Fibroblast of villous mesenchyme (primary cell): ENCODE measurements at places on chromosomes 5 and 9.

DNA sequence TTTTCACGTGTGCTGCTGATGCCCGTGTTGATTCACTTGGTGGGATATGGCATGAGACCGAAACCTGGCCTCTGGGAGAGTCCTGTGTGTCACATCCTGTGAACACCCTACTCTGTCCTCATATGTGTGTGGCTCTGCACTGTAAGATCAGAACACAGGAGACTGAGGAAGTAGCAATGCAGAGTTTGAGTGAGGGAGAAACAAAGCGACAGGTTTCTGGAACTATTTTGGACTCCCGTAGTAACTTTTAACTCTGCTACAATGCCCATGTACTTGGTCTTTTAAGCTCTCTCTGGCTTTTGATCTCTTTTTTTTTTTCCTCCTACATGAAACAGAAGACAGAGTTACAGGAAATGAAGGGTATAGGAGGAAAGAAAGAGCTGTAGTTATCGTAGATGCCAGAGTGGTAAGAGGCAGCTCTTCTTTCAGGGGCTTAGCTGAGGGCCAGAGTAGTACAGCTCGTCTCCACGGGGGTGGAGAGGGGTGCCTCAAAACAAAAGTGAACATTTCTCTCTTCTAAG is 26.6 kb downstream of the GRAMD2B start:
- peak; percentile 63 for DNase-seq

DNA sequence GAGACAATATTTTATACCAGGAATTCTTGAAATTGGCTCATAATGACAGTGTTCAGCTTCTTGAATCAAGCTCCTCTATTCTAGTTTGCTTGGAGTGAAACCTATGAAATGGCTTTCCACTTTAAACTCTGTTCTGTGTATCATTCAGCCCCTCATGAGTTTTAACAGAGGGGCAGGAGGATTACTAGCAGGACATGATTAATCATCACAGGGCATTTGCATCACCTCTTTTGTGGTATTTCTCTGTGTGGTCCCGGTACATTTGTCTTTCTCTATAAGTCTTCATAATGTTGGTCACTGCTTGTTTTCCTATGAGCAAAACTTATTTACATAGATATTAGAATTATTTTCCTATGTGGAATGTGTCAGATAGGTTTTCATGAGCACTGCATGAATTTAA is 21.2 kb downstream of the CAST start:
- peak; percentile 12 for DNase-seq

- peak; percentile 44 for DNase-seq
Observed at GRCh38 chr5:147509041-147509709, 693 bp downstream of the DPYSL3 start.

- peak; percentile 31 for DNase-seq
Observed at GRCh38 chr5:44365345-44365744, 23.9 kb downstream of the FGF10 start.

DNA sequence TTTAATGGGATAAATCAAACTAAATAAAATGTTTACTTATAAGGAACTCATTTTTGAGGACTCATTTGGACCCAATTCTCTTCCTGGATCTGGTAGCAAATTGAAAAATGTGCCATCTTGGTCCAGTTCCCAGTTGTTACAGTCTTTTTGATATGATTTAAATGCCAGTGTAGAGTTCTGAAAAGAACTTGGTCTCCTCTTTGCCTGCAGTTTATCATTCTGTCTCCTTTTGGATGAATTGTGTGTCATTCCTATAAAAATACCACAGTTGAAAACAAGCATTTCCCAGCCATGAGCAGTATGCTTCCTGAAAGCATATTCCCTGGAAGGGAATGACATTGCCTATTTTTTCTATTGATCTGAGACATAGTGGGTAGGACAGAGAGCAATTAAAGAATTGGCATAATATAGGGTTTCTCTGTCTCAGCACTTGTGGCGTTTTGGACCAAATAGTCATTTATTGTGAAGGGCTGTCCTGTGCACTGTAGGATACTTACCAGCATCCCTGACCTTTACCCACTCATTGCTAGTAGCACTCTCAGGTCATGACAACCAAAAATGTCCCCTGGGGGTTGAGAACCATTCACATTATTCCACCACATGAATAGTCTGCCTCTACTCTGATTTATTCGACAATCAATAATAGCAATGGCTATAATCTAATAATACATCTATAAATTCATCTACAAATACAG is 181.8 kb downstream of the NXNL2 start:
- peak; percentile 26 for DNase-seq

DNA sequence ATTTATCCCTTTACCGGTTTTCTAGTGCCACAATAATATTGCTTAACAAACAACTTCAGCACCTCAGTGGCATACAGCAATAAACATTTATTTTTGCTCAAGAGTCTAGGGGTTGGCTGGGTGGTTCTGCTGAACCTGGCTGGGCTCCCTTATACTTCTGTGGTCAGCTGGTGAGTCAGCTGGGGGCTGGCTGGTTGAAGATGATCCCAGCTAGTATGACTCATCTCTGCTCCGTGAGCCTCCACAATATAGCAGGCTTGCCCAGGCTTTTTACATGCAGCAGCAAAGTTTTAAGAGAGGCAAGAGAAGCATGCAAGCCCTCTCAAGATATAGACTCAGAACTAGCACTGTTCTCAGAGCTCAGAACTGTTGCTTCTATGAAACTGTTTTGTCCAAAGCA is 523.5 kb upstream of the CLINT1 start:
- DNase-seq, result peak; percentile 95

GRCh38 chr5:144024545-144024944 is 145.9 kb downstream of the YIPF5 start:
- DNase-seq, result peak; percentile 50

DNA sequence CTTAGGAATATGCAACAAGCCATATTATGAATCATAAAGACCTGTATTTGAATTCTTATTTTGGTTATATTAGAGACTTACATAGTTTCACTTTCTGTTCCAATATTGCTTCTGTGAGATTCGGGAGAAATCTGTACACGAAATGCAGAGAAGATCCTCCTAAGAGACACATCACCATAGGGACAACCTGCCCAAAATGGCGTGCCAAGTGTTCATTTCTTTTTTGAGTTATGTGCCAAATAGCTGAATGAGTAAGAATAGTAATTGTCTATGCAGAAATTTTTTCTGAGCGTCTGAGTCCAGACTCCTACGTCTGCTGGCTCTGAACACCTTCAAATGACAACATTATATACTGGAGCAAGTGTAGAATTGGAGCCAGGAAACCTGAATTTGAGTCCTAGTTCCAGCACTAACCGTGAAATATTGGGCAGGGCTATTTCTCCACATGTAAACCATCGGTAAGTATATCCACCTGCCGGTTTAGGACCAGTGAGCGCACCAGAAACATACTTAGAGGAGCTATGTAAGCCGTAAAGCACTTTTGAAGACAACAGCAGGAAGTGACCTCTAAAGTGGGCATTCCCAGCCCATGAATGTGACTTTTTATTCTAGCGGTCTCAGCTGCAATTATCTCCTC is 163.9 kb upstream of the DMRT1 start:
- peak; percentile 34 for DNase-seq

- DNase-seq, result no peak
Observed at GRCh38 chr5:68041293-68041692, 174.3 kb upstream of the PIK3R1 start.

- DNase-seq, result no peak
Observed at GRCh38 chr9:135410831-135411473, 68.6 kb upstream of the PPP1R26 start.

GRCh38 chr5:121967187-121967586 is 5.4 kb downstream of the SRFBP1 start:
- DNase-seq, result peak; percentile 71

GRCh38 chr9:128405077-128405779 is 15.4 kb upstream of the CERCAM start:
- no peak for DNase-seq

DNA sequence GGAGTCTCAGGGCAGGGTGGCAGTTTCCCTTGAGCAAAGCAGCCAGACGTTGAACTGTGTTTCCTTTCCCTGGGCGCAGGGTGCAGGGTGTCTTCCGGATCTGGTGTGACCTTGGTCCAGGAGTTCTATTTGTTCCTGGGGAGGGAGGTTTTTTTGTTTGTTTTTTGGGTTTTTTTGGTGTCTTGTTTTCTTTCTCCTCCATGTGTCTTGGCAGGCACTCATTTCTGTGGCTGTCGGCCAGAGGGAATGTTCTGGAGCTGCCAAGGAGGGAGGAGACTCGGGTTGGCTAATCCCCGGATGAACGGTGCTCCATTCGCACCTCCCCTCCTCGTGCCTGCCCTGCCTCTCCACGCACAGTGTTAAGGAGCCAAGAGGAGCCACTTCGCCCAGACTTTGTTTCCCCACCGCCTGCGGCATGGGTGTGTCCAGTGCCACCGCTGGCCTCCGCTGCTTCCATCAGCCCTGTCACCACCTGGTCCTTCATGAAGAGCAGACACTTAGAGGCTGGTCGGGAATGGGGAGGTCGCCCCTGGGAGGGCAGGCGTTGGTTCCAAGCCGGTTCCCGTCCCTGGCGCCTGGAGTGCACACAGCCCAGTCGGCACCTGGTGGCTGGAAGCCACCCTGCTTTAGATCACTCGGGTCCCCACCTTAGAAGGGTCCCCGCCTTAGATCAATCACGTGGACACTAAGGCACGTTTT is 3.5 kb upstream of the PHYHD1 start:
- peak; percentile 90 for DNase-seq

- no peak for DNase-seq
Observed at GRCh38 chr5:122770477-122770876, 4.4 kb upstream of the SNX2 start.

GRCh38 chr5:158514986-158515359 is 584.7 kb downstream of the EBF1 start:
- no peak for DNase-seq

- DNase-seq, result no peak
Observed at GRCh38 chr9:127090341-127090985, 32.0 kb downstream of the ANGPTL2 start.

DNA sequence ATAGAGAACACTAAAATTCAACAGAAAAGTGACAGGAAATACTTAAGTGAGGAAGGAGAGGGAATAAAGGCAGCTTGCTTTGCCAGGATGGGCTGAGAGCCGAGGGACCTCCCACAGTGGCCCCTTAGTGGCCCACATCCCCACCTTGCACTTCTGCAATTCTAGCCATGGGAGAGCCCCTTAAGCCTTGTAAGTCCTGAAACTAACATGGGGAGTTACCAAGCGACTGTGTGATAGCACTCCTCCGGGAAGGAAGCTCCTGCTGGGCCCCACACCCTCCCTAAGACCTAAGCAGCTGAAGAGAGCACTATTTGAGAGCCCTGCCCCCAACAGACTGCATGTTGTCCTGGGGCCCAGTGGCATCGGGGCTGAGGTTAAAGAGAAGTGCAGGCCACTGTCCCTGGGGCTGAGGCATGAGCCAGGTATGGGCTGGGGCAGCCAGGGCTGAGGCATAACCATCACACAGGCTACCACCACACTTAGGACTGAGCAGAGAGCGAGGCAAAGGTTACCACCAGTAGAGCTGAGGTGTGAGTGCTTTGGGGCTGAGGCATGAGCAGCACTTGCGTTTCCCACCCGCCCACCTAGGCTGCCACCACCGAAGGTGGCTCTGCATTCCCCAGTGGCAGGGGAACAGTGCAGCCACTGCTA is 301.8 kb upstream of the TRPC7 start:
- no peak for DNase-seq

DNA sequence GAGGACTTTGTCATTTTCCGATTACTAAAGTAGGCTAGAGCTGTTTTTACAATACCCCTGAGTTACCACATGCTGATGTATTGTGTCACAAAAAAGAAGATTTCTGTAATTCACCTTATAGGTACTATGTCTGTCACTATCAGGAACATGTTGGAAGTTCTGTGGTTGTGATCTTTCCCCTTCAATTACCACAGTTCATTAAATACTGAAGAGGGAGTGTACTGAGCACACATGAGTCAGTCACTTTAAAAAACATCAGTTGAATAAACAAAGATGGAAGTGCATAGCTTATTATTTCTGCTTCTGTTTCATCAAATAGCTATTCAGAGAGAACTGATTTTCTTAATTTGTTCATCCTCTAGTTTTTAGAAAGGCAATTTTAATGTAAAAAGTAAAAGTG is 31.7 kb downstream of the AP3S1 start:
- DNase-seq, result peak; percentile 62

- DNase-seq, result no peak
Observed at GRCh38 chr9:120863833-120864232, 13.2 kb downstream of the PHF19 start.

DNA sequence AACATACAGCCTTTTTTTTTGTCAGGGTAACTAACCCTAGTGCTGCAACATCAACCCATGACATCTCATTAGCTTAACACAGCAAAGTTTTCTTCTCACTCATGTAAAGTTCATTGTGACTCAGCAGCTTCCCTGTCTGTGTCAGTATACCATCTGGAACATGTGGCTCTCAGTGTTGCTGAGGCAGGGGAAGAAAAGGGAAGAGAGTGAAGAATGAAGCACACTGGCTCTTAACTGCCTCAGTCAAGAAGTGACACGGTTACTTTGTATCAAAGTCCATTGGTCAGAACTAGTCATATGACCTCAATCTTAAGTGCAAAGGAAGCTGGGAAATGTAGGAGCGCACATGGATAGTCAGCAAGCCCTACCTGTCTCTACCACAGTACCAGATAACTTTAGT is 185.0 kb upstream of the ELL2 start:
- DNase-seq, result peak; percentile 89

DNA sequence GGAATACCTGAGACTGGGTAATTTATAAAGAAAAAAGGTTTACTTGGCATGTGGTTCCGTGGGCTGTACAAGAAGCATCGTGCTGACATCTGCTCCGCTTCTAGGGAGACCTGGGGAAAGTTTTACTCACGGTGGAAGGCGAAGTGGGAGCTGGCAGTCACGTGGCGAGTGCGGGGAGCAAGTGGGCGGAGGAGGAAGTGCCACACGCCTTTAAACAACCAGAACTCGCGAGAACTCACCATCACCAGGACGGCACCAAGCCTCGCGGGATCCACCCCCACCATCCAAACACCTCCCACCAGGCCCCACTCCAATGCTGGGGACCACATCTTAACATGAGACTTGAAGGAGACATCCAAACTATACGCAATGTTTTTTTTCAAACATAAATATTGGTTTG is 406.2 kb upstream of the IRX4 start:
- DNase-seq, result no peak

GRCh38 chr5:61020415-61020814 is 75.4 kb downstream of the NDUFAF2 start:
- peak; percentile 52 for DNase-seq

- peak; percentile 79 for DNase-seq
Observed at GRCh38 chr5:136249678-136250266, 56.8 kb upstream of the SMIM32 start.

DNA sequence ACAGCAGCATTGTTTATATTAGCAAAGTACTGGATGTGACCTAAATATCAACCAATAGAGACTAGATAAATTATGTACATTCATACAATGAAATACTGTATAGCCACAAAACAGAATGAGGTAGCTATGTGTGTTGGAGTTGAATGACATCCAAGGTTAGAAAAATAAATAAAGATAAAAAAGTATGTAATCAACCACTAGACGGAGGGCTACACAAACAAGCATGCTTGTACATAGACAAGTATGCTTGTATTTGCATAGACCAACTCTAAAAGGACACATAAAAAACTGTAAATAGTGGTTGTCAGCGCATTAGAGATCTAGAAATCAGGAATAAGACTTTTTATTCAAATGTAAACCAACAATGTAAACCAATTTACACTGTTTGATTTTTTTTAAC is 3.0 kb downstream of the FEM1C start:
- no peak for DNase-seq
